ENCODE measurements at places on chromosomes 12 and 14.

DNA sequence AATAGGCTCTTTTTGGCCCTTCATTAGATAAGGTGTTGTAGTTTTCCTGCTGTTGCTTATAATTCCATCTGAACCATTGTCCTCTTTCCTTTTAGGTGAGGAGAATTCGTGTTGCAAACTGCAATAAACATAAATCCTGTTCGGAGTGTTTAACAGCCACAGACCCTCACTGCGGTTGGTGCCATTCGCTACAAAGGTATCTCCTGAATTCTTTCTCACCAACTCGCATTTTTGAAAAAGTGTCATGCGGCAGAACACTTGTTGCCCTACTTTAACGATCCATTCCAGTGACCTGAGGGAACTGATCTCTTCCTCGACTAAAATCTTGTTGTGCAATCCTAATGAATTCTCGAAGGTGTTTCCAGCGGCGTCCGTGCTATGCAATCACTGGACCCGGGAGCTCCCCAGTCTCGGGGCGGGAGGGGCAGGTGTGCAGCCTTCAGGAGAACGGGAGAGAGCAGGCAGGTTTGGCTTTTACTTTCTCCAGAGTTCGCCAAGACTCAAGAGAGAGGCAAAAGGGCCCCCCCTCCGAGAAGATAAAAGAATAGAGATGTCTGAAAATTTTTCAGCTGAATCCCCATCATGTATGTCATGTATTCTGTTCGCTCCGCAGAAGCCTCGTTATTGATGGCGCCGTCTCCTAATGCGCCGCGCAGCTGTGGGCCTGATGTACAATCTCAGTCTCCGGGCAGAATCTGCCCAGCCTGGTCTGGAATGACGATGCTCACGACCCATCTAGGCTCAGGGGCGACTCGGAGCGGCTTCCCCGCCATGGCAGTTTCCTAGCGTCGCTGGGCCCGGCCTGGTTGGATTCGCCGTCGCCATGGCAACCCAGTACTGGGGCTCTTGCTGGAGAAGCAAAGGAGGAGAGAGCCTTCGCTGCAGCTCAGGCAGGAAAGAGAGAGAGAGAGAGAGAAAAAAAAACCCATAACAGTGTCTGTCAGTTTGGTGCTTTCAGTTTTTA, 38.2 kb downstream of the PLXNC1 start:
- no peak for DNase-seq

DNA sequence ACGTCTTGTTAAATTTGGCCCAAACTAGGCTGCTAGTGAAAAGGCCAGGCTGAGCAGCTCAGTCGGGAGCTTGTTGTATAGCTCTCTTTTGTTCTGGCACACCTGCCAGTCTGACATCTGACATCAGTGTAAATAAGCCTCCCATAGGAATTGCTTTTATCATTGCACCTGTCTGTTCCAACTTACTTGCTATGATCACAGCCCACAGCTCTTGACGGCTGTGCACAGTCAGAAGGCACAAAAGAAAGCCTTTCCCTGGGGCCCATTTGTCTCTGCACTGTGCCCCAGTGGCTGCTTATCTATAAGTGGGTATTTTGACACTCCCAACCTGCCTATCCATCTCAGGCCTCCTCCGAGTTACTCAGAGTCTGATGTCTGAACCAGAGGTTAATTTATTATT, 324.5 kb downstream of the NUAK1 start:
- DNase-seq: no peak

GRCh38 chr12:29054858-29055663, 94.0 kb upstream of the FAR2 start:
- DNase-seq: no peak

DNA sequence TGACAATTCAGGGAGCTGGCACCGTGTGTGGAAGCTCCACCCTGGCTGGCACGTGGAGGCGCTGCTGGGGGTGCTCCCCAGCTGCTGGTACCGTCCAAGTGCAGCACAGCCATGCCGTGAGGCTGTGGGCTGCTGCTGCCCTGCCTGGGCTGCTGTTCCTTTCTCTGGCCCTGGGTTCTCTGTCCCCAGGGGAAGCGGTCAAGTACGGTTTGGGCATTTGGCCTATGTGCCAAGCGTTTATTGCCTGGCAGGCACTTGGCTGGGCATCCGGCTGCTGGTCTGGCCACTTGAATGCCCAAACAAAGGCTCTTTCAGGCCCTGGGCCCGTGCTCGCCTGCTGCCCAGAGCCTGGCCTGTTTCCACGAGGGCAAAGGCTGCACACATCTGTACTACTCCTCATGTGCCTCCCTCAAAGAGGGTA, 39.6 kb downstream of the RHOF start:
- no peak for DNase-seq

- no peak for DNase-seq
Measured at GRCh38 chr14:91330096-91330696, 85.7 kb upstream of the GPR68 start.

GRCh38 chr12:64229240-64229639, 7.1 kb upstream of the KICS2 start:
- DNase-seq: no peak

- no peak for DNase-seq
Measured at GRCh38 chr12:11568155-11568761, 81.2 kb upstream of the ETV6 start.

DNA sequence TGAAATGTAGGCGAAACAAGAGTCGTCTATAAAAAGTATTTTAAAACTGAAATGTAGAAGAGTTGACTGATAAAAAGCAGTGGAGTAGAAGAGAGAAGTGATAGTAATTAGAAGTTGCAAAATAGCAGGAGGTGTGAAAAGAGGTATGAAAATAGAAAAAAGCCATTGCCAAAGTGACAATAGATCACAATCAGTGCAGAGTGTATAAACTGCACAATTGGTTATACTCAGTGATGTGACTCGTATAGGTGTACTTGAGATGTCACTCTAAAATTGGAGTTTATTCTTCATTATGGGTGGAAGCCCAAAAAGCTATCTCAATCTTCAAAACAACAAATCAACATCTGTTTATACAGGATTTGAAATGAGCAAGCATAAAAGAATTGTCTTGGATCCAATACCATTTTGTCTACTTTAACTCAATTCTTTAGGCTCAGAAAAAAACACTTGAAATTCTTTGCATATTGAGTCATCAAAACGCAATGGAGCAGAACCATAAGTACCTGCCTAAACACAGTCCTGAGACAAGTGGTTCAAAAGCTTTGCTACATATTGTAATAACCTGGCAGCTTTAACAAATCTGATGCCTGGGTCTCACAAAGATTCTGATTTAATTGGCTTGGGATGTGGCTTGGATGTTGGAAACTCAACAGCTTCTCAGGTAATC, 8.8 kb downstream of the IKBIP start:
- no peak for DNase-seq

DNA sequence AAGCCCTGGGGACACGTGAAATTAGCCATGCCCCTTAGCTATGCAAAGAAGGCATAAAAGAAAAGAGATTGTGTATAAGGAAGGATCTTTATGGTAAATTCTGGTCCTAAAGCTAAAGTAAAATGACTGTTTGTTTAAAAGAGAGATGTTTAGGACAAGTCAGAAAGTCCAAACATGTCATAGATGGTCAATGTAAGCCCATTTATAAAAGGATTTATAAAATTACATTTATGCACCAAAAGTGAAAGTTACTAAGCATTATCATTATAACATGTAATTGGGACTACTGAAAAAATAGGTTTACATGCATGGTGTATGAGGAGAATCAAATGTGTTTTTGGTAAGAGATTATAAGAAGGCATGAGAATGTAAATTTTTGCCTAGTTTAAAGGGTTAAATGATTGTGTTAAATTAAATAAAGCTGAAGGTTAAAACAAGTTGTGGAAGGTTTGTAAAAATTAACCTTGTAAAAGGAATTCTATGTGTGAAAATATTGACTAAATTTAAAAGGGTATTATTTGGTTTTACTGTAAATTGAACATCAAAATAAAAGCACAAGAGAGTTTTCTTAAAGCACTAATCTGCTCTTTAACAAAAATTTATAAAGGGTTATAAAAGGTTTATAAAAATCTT, 50.4 kb upstream of the TSPAN8 start:
- DNase-seq: no peak

GRCh38 chr14:95138876-95139275, 18.5 kb downstream of the DICER1 start:
- no peak for DNase-seq

GRCh38 chr12:98699586-98699985, 54.5 kb downstream of the APAF1 start:
- no peak for DNase-seq

DNA sequence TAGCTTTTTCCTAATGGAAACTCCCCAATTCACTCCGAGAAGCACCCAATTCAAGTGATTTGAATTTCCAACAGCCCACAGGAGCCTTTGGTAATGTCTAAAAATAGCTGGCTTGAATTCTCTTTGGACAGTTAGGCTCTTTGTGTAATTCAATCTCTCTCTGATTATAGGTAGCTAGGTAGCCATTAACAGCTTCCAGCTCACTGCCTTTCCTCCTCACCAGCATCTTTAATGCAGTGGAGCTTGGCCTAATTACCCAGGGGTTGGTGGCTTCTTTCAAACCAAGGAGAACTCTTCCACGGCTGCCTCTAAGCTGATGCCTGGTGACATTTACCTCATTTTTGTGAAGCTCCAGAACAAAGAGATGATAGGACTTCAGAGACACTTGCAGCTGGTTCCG, 86.4 kb downstream of the WSCD2 start:
- no peak for DNase-seq

- DNase-seq: no peak
Measured at GRCh38 chr14:34662561-34663088, 32.7 kb upstream of the SNX6 start.

GRCh38 chr12:125882141-125882540, 816.9 kb downstream of the AACS start:
- DNase-seq: no peak

DNA sequence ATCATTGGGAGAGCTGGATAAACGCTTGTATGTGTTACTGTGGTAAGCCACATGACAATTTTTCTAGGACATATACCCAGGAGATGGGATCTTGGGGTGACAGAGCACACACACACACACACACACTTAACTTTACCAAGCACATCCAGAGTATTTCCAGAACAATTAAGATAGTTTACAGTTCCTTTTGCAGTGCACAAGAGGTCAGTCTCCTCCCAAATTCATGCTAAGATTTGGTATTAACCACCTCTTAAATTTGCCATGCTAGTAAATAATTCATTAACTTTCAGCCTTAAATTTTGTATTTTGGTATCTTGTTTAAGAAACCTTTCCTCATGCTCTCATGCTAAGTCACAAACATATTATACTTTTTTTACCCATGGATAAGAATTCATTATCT, 33.9 kb upstream of the LIMA1 start:
- DNase-seq: no peak

- DNase-seq: no peak
Measured at GRCh38 chr12:76556368-76556767, 3.2 kb downstream of the OSBPL8 start.

DNA sequence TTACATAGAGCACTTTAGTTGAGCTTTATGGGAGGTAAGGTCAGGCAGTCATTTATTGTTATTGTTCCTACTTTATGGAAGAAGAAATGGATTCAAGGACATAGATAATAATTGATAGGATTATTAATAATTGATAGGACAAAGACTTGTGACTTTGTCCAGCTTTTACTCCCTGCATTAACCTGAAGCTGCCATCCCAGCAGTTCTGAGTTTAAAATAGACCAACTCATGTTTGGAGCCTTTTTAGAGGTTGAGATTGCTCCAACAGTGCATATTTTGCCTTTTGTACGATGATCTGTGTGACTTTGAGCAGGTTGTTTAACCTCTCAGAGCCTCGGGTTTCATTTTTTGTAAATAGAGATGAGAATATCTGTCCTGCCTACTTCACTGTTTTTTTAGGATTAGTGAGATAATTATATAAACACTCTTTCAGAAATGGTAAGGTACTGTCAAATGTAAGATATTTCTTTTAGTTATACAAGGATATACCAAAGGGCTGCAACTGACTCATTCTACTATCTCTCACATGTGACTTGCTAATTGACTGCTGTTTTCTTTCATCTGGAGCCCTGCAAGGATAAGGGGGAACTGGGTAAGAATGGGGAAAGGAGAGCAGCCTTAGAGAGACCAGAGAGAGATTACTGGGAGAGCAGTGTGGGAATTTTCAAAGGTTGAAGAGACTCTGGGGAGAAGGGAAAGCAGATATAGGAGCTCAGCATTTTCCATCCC, 15.3 kb downstream of the WDR20 start:
- DNase-seq: no peak

DNA sequence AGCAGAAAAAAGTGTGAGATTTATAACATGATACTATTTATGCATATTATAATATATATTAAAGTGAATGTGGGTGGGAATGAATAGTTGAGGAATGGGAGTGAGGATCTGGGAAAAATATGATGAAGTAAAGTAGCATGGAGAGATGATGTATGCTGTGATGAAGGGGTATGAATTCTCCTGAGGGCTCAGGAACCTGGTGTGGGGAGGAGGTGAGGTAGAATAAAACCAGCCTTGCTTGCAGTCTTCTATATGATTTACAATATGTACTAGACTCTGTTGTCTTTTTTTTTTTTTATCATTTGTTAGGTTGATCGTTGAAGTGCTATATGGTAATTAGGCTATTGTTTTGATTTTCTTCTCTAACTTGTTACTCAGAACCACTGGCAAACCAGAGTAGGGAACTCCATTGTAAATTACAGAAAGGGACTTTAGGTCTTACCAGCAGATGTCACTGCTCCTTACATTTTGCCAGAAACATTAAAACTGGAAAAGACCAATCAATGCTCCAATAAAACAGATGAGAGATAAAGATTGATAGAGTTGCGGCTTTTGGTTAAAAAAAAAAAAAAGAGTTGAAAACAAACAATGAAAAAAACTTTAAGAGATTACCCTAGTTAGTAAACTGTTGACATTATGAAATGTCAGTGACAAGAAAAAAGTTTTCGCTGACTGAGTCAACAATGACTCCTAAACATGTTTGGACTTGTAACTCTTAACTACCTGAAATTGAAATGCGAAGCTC, 39.9 kb downstream of the ATL1 start:
- DNase-seq: no peak

DNA sequence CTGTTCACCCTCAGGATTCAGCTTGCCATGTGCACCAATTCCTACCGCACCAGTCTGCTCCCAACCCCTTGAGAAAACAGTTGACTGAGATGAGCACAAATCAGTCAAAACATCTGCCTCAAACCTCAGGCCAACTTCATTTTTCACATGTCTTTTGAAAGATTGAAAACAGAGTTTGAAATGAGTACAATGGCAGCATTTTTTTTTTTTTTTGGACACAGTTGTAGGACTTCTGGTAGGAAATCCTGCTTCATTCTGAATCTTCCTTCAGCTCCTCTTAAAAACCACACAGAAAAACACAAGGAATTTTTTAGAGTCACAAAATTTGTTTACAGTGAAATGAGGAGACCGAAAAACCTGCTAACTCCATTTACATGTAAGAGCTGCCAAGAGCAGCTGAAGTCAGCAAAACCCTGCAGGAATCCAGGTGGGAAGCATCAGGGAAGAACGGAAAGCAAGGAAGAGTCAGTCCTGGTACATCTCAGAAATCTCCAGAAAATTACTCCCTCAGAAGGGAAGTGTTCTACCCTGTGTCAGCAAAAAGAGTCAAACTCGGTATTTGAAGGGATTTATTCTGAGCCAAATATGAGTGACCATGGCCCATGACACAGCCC, 100.3 kb upstream of the TMTC1 start:
- no peak for DNase-seq
